ENCODE measurements at places on chromosomes 11 and 22. TPM values are rescaled to one million over a fixed set of nuclear protein-coding genes. Genes with fewer than 3 reads are reported as not detected.

Gene SIK2
- total RNA-seq = 20.7 TPM

Gene KRTAP5-2
- total RNA-seq = not detected

Gene TRIM49
- not detected for total RNA-seq

GRCh38 chr11:100716838-100717237 lies 29.8 kb downstream of the ARHGAP42 start:
- DNase-seq = no peak

DNA sequence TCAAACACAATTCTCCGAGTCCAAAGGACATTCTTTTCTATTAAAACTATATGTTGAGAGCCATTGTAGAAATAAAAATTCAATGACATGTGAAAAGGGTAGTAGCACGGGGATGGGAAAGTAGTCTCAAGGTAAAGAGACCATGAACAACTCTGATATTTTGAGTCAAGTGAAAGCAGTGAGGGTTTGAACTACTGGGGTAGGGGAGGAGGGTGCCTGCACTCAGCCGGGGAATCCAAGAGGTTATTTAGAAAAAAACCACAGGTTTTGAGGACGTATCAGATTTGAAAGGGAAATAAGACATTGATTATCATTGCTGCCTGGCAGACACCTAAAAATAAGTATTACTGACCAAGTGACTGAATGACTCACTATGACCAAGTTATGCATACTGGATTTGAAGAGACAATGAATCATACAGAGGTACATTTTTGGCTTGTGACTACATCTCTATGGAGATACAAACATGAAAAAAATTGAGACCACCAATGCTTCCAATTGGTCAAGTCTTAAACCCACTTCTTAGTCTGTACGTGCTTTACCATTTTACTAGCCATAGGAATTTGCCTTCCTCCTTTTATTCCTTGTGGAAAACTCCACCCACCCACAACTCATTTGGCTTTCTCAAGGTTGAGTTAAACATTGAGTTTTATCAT lies 2.2 kb upstream of the OR52H1 start:
- DNase-seq = no peak

GRCh38 chr11:74316772-74317505 lies 5.5 kb upstream of the P4HA3 start:
- DNase-seq = no peak

DNA sequence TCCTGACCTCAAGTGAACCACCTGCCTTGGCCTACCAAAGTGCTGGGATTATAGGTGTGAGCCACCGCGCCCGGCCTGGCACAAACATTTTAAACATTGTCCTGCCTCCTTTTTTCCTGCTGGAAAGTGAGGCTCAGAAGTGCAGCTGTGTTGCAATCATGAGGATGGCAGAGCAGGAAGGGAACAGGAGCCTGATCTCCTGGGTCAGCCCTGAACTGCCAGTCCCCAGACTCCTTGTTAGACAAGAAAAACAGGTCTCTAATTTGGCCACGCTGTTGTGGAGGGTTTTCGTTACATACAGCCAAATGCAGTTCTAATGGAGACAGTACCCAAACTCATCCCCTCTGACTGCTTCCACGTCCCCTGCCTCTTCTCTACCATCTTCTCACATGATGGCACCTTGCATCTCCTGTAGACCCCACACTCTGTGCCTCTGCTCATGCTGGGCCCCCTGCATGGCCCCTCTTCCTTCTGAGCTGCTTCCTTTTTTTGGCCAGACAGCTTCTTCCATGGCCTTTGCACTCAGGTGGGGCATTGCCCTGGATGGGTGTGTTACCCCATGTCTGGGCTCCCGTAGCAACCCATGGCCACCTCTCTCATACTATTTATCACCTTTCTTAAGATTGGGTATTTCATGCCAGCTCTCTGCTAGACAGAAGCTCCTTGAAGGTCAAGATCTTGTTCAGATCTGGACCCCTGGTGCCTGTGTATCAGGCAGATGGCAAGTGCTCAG lies 227.1 kb downstream of the CEP164 start:
- no peak for DNase-seq

DNA sequence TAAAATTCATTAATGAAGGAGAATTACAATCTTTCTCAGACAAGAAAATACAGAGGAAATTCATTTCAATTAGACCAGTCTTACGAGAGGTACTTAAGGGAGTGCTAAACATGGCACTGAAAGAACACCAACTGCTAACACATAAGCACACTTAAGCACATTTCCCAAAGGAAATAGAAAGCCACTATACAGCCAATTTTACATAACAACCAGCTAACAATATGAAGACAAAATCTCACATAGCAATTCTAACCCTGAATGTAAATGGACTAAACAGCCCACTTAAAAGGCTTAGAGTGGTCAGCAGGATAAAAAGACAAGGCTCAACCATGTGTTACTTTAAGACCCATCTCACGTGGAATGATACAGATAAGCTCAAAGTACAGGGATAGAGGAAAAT lies 339.5 kb upstream of the LUZP2 start:
- no peak for DNase-seq

DNA sequence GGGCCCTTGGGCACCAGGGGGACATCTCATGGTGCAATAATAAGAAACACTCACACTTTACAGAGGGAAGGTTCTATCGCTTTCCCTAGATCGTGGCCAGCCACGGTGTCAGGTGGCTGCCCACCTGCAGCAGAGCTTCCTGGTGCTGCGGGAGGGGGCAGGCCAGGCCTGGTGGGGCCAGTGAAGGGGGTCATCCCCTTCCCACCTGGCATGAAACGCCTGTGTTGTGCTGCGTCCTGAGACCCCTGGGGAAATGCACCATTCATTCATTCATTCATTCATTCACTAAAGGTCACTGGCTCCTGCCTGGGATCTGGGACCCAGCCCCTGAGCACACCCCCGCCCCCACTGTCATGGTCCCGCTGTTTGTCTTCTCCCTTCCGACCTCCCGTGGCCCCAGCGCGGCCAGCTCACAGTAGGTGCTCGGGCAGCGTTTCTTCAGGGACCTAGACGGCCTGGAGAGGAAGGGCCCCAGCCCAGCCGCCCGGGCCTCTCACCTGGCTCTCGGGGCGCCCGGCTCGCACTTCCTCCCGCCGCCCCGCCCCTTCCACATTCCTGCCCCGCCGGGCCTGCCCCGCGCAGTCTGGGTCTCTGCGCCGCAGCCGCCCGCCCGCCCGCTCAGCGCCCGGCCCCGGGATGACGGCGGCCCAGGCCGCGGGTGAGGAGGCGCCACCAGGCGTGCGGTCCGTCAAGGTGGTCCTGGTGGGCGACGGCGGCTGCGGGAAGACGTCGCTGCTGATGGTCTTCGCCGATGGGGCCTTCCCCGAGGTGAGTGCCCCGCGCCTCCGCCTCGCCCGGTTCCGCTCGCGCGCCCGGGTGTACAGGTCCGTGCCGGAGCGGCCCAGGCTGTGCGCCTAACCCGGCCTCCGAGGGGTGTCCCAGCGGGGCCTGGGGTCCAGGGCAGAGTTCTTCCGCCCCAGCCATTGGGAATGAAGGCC lies at the start of gene RHOD:
RHOD (plus strand) TSS at position 581 of the 938 bp plus-strand sequence; CDS start at position 637, 56 bp downstream.
- peak; percentile 66 for DNase-seq

DNA sequence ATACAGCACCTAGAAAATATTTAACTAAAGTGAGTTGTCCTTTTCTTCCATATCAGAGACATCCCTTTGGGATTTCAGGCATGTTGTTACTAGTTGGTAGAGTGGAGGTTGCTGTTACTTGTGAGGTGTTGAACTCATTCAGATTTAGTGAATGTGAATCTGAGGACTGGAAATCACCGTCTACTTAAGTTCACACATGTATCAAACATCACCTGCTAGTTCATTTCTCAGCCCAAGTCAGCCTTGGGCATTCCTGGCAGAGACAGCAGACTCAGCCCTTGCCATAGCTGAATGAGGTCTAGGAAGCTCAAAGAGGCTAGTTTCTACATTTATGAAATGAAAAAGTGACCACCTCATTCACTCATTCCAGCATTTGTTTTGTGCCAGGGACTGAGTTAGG lies 9.7 kb downstream of the KDELR3 start:
- no peak for DNase-seq

- DNase-seq = peak; percentile 24
These were observed 42.9 kb downstream of the LRRC32 start for GRCh38 chr11:76627606-76628005.

GRCh38 chr22:44862981-44863860 lies 110.8 kb downstream of the ARHGAP8 start:
- DNase-seq = no peak

Measured in ureter (tissue), 1 donor.